ENCODE measurements at places on chromosomes 3 and 15. TPM values are rescaled to one million over a fixed set of nuclear protein-coding genes. Genes with fewer than 3 reads are reported as not detected.

DNA sequence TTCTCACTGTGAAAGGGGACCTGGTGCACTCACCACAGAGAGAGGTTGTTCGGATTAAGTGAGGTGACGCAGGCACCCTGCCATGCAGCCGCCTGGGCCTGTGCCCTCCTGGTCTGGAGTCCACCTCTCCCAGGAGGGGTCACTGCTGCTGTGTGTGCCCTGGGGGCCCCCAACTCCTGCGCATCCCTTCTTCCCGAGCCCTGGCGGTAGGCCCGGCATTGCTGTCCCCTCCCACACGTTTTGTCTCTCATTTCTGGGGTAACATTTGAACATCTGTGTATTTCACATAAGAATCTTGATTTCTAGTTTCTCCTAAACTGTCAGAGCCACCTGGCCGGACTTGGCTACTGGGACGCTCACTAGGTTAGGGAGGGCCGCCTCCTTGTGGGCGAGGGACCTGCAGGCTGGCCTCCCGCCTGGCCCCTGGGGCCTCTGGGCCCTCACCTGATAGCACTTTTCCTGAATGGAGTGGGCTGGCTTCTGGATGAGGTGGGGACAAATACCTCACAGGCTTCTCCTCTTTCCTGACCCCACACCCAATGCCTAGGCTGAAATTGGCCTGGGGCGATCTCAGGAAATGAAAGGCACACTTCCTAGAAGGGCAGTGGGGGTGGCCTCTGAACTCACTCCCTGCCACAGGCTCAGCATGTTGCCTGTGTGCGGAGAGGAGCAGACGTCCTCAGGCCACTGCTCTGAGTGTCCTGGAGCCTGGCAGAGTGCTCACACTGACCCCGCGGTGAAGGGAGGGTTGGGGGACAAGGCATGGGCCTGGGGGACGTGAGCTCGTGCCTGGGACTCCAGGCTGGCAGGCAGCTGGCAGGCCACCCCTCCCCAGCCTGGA lies 104.2 kb upstream of the PRR23E start:
- no peak for DNase-seq

GRCh38 chr15:36841193-36841592 lies 259.2 kb downstream of the MEIS2 start:
- DNase-seq = no peak

Gene GOLGA6L7
- not detected for polyA plus RNA-seq

- DNase-seq = no peak
These were observed 441.3 kb upstream of the THBS1 start for GRCh38 chr15:39139431-39140059.

Gene SPTBN5
- 3.5 TPM for polyA plus RNA-seq

GRCh38 chr15:30922480-30923311 lies 19.0 kb downstream of the FAN1 start:
- DNase-seq = no peak

- no peak for DNase-seq
These were observed 46.8 kb upstream of the MYRIP start for GRCh38 chr3:39762537-39763070.

DNA sequence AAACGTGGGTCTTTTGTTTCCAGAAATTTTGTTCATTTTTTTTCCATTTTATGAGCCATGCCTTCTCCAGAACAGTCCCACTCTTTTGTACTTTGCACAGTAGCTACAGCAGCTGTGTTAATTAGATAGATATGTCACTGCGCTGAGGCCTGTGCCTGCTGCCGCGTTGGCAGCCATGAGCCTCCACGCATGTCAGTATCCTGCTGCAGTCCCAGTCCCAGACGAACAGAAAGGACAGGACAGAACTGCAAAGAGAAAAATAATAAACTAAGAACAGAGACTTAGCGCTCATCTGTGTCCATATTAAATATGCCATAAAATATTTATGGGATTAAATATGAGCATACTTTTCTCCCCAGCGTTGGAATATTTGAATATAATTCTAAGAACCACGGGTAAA lies 442.4 kb upstream of the RARB start:
- no peak for DNase-seq
